ENCODE measurements at places on chromosomes 16 and 17.

- DNase-seq = no peak
Measured at GRCh38 chr16:2335286-2335895, 5.1 kb downstream of the ABCA3 start.

DNA sequence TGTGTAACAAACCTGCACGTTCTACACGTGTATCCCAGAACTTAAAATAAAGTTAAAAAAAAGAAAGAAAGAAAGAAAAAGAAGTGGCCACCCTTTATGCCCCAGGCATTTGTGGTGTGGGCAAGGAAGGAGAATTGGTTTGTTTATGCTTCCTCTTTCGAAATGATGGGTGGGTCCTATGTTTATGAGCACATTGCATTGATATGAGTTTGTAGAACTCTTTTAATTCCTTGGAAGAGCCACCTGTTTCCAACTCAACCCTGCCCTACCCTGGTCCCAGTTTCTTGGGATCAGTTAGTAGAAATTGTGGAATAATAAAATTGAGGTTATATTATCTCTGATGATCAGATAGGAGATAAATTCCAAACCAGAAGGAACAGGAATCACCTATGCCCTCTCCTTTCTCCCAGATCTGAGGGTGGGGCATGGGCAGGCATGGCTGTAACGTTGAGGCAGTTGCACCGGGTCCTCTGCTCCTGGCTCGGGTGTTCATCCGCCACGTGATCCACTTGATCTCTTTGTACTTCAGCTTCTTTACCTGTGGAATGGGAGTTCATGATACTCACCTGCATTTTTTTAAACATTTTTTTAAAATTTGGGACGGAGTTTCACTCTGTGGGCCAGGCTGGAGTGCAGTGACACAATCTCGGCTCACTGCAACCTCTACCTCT, 15.9 kb downstream of the CHAD start:
- DNase-seq = no peak

GRCh38 chr17:76276069-76276431, 10.9 kb downstream of the UBALD2 start:
- no peak for DNase-seq

GRCh38 chr16:50696575-50697420, 3.4 kb downstream of the NOD2 start:
- peak; percentile 35 for DNase-seq

GRCh38 chr16:9107025-9107970, 15.9 kb downstream of the HAPSTR1 start:
- no peak for DNase-seq

DNA sequence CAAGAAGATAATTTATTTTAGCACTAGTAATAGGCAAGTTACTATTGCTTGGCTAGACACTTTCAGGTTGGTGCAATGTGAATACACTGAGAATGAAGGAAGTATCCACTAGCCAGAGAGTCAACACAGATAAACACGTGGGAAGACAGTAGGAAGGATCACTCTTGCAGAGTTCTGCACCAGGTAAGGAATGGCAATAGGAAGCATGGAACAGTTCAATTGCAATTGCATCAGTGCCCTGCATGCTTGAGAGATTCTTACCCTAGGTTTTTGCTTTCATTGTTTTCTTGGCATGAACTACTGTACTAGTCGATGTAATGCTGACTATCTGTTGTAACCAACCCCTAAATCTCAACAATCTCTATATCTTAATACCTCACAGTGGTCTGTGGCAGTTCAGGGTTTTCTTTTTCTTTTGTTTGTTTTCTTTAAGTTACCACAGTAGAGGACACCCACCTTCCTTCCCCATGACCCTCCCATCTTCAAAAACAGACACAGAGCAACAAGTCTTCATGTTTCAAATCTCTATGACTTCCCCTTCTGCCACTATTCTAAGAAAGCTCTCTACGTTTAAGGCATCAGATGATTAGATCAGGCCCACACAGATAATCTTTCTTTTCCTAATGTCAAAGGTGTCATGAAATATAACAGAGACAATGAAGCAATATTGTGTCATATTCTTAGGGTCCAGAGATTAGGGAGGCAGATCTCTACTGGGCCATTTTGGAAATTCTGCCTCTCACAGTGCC, 18.1 kb upstream of the ABCA8 start:
- DNase-seq = no peak

GRCh38 chr17:29573871-29574731, 5.6 kb downstream of the TP53I13 start:
- DNase-seq = no peak

GRCh38 chr17:11969565-11969964, 27.7 kb downstream of the ZNF18 start:
- no peak for DNase-seq

DNA sequence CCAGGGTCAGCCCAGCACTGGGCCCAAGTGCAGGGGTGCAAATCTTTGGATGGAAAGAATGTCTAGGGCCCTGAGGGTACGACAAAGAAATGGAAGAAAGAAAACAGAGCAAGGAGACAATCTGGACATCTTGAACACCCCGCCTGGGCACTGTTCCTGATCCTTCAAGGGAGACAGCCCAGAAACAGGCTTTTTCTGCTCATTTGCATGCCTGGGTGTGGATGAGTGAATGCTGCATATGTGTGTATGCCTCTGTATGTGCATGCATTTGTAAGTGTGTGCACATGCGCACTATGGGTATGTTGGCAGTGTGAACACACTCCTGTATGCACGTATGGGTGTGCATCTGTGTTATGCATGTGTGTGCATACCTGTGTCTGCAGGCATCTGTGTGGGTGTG, 79.2 kb downstream of the ZNF423 start:
- DNase-seq = no peak

DNA sequence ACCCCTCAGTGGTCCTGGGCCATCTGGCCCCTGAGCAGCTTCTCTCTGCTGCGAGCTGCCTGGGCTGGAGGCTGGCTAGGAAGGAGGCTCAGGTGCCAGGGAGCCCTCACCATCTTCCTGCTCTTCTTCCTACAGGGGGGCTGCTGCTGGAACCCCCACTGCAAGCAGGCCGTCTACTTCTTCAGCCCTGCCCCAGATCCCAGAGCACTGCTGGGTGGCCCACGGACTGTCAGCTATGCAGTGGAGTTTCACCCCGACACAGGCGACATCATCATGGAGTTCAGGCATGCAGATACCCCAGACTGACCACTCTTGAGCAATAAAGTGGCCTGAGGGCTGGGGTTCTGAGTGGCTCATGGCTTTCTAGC, 46.1 kb downstream of the PRMT7 start:
- no peak for DNase-seq

DNA sequence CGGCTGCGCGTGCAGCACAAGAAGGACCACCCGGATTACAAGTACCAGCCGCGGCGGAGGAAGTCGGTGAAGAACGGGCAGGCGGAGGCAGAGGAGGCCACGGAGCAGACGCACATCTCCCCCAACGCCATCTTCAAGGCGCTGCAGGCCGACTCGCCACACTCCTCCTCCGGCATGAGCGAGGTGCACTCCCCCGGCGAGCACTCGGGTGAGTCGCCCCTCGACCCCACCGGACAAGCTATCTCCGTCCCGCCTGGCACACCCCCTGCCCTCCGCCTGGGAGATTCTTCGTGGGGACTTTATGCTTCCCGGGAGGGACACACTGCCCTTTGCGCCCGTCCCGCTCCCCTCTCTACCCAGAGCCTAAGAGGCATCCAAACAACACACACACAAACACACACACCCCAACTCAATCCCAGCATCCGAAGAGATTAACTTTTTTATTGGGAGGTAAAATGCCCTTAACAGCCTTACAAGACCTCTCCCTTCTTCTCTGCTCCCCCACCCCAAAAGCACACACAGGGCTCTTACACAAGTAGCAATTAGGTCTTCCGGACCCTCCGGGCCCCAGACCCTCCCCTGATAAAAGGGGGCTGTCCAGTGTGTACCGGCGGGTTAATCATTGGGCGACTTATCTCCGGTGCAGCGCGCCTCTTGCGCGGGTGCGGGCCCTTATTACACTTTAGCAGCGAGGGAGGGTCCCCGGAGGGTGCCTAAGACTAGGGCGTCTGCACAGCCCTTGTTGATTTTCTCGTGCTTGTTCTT, 2.1 kb downstream of the SOX9 start:
- DNase-seq = no peak

GRCh38 chr16:71848622-71849021, 2.8 kb downstream of the ATXN1L start:
- DNase-seq = no peak

DNA sequence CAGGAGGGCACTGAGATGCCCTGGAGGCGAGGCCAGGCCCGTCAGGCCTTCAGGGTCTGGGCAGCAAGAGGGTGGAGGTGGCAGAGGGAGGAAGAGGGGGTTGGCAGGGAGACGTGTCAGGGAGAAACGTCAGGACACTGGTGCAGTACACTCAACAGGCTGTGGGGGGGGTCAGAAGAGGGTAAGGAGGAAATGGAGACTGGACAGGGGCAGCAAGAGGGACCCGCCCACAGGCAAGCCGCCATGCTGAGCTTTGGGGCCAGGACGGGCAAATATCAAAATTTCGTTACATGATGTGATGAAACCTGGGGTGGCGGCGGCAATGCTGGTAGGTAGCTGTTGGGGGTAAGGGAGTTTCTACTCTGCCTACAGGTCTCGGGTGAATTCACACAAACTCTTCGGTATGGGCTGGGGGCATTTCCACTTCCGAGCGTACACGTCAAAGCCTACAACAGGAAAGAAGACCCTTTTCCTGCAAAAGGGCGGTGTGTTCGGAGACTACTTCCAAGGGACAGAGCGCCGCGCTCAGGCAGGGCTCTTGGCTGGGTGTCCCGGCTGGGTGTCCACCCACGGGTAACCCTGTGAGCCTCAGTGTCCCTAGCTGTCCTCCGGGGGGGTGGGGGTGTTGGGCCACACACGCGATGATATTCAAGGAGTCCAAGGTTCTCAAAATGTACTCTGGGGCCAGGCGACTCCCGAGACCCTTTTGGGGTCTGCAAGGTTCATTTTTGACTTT, 43.3 kb upstream of the ATP2A3 start:
- no peak for DNase-seq

- DNase-seq = no peak
Measured at GRCh38 chr17:59451706-59452105, 113.7 kb upstream of the DHX40 start.

GRCh38 chr17:67863624-67864247, 38.4 kb downstream of the BPTF start:
- no peak for DNase-seq

GRCh38 chr16:17389384-17389783, 81.4 kb downstream of the XYLT1 start:
- no peak for DNase-seq

- DNase-seq = no peak
Measured at GRCh38 chr16:73000907-73001521, 46.9 kb downstream of the ZFHX3 start.

- DNase-seq = no peak
Measured at GRCh38 chr16:85453194-85453678, 159.9 kb upstream of the GSE1 start.

GRCh38 chr17:48728232-48729231, at the start of gene HOXB13:
HOXB13 (minus strand) TSS chr17:48728750; CDS start chr17:48728593, 157 bp downstream.
- DNase-seq = no peak

DNA sequence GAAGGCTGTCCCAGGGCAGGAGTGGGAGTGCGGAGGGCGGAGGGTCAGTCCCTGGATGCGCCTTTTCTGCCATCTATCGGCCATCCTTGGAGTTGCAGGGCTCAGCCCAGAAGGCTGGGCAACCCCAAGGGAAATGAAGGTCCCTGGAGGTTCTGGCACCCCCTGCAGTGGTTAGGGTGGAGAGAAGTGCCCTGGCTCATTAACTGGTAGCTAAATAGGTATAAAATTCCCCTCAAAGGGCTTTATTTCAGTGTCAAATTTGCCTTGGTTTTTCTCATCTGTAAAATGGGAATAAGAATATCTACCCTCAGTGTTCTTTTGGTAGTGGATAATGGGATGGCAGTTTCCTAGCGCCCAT, 22.4 kb downstream of the C17orf75 start:
- peak; percentile 75 for DNase-seq

DNA sequence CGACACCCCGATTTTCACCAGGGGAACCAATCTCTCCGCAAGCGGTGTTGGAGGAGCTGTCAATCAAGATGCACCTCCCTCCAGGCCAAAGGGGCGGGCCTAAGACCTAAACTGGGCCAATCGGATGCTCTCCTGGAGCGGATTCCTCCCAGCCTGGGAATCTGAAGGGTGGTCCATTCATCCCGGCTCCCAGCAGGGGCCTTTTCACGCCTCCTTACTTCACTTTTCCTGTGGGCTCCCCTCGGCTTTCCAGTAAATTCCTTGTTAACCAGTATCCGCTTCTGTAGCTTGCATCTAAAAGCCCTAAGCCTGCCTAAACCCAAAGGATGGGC, 17.1 kb downstream of the C16orf74 start:
- no peak for DNase-seq

DNA sequence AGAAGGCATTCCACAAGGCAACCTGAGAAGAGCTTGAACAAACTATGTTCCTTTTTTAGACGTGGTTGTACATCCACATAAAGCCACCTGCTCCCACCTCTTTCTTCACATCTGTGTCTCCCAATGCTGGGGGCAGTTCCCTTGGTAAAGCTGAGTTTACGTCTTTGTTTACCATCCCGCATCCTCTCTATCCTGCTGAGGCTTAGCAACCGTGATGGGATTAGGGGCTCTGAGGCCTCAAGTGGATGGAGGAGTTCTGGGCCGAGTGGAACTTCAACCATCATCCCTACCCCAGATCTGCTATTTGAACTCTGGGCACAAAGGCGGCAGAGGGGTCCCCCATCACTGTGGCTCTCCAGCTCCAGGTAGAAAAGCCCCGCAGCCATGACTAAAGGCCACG, 94.2 kb upstream of the CREBBP start:
- no peak for DNase-seq

DNA sequence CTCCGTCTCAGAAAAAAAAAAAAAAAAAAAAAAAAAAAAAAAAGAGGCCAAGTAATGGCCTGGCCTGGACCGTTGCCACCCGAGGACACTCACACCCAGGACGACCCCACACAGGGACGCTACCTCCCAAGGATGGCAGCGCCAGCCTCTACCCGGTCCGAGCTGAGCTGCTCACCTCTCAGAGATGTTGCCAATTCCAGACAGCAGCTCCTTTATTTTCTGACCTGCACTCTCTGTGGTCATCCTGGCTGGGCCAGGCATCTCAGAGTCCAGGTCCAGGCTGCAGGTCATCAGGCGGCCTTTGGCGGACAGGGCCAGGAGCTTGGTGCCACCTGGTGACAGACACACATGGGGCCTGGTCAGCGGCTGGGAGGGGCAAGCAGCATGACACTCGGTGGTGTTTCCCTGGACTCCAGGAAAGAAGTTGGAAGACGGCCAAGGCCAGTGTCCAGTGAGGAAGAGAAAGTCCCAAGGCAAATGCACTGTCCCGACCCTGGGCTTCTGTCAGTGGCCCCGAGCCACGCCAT, 3.1 kb downstream of the FAAP100 start:
- DNase-seq = no peak

Data from activated CD4-positive, alpha-beta T cell treated with anti-CD3 and anti-CD28 coated beads, Interleukin-2, amount 50 U/mL, for 4 hours (primary cell).